ENCODE measurements at places on chromosomes 2 and 18.

- no peak for DNase-seq
Measured at GRCh38 chr2:101330253-101330933, 21.9 kb upstream of the RNF149 start.

DNA sequence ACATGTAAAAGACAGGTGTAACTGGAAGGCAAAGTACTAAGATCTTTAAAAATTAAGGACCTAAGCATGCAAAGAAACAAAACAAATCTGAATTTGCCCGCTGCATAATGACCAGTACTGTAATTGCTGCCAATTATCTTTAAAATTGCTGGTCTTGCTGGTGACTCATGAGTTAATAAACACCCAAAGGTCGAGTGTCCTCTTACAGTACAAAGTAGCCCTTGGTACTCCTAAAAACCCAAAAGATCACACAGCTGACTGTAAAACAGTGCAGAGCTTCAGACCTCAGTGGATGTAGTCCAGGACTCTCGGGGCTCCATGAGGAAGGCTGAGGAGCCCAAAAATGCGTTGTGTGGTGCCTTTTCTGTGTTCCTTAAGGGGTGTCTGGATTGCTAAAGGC is 308.7 kb downstream of the CNTNAP5 start:
- no peak for DNase-seq

DNA sequence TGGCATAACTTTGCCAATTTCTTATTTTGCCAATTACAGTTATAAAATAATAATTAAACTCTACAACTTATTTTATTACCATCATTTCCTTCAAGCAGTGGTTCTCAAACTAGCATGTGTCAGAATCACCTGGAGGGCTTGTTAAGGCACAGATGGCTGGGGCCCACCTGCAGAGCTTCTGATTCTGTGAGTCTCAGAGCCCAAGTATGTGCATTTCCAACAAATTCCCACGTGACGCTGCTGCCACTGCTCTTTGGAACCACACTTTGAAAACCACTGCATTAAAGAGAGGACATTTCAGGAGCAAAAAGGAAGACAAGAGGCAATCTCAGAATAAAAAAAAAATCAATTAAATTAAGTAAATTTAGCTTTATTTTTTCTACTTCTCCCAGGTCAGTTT is 94.0 kb upstream of the HNRNPA3 start:
- DNase-seq, result no peak

- peak; percentile 89 for DNase-seq
Measured at GRCh38 chr2:102116630-102117471, 25.7 kb upstream of the IL1R1 start.

- DNase-seq, result peak; percentile 67
Measured at GRCh38 chr18:48541026-48541746, 2.4 kb downstream of the CTIF start.

DNA sequence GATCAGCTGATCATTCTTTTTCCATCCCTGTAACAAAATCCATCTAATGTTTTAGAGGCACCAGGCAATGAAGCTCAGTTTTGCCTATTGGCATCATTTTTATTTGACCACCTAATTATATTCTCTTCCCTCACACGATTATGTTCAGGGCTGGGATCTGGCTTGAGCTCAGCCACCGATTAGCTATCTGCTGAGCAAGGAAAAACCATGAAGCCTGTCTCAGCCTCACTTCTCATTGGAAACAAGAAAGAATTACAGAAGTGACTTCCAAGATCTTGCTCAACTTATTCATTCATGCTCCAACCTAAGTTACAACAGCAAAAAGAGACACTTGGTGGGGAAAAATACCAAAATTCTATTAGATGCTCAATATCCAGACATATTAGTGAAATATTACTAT is 139.0 kb upstream of the SH3BP4 start:
- DNase-seq, result no peak

DNA sequence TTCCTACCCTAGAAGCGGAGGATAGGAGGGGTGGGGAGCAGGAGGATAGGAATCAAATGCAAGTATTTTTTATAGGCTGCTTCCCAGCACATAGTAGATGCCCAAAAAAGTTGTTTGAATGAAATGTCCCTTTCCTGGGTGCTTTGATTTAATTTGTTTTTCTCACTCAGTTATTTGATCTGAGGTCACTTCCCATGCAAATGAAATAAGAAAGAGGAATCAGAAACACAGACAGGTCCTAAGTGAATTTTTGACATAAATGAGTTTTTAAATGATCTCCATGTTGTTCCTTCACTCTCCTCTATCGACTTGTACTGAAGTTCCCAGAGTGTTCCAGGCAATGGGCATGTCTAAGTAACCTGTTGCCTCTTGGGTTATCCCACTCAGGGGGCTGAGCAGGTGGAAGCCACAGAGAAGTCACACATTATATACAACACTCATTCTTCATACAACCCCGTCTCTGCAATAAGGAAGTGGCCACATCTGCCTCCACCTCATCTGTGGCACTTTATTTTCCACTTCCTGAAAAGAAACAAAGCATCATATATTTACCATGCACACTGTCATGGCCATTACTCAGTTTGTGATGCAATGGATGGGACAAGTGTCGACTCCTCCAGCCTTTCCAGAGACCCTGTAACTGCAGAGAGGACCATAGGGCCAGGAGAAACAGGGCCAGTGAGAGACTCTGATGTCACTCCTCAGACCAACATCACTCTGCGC is 81.9 kb upstream of the ZNF397 start:
- DNase-seq, result no peak

DNA sequence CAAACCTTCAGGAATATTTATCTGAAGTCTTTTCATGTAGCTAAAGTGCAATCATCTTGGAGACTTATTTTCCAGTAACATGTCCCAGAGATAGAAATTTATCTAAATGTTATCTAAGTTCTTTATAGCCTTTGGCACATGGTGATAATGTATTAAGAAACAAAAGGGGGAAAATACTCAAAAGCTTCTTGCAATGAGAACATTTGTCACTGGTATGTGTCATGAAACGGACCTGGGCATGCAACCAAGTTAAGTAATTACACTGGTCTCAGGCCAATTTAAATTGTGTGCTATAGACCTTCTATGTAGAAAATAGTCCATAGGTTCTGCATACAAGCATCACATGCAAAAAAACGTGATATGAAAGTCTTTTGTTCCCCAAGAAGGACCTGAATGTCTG is 136.2 kb downstream of the SLC8A1 start:
- DNase-seq, result peak; percentile 87

DNA sequence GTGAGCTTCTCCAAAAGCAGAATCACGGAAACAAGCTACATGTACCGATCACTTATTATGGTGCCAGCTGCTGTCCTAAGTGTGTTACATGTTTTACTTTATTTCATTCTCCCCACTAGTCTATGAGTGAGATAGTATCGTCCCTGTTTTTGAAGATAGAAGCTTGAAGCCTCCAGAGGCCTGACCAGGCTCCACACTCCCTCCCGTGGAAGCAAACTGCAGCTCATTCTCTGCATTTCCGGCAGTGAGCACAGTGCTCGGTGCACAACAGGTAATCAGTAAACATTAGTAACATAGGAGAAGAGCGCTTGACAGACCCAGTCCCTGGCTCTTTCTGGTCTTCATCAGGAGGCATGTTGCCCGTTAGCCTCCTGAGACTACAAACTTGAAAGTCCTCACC is 72.9 kb downstream of the ZBTB7C start:
- peak; percentile 9 for DNase-seq

- no peak for DNase-seq
Measured at GRCh38 chr2:205670292-205670691, 12.0 kb upstream of the NRP2 start.

DNA sequence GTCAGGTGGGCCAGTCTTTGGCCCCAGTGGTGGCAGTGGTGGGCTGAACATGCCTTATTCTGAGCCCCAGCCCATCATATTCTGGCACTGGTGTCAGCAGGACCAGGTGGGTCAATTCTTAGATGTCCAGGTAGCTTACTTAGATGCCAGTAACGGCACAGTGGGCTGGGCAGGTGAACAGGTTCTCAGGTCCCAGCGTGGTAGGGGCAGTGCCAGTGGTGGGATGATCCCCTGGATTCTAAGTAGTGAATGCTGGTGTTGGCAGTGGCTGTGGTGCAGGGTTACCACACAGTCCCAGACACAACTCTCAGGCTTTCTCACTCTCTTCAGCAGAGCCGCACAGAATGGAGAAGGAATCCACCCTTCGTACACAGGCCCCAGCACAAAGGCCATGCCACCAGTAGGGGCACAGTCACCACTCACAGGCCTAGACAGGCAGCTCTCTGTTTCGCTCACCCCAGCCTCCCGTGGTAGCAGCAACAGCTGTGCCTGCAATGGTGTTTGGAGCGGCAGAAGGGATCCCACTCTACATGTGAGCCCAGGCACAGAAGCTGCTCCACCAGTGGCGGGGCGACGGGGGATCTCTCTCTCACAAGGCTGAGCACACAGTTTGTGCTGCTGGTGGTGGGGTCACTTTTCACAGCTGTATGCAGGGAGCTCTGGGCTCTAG is 97.3 kb downstream of the ANKRD12 start:
- DNase-seq, result no peak

- DNase-seq, result no peak
Measured at GRCh38 chr18:24086082-24086481, 52.8 kb upstream of the CABYR start.

GRCh38 chr2:233418761-233419546 is 64.7 kb downstream of the DGKD start:
- DNase-seq, result peak; percentile 24

All from fibroblast of mammary gland (primary cell).